ENCODE measurements at places on chromosomes 5 and 9.

GRCh38 chr5:117769877-117770276, 1195.3 kb upstream of the SEMA6A start:
- no peak for DNase-seq

- DNase-seq: no peak
These were observed 91.8 kb upstream of the IFNK start for GRCh38 chr9:27432308-27432707.

- DNase-seq: no peak
These were observed 486.2 kb upstream of the DAP start for GRCh38 chr5:11247224-11247623.

DNA sequence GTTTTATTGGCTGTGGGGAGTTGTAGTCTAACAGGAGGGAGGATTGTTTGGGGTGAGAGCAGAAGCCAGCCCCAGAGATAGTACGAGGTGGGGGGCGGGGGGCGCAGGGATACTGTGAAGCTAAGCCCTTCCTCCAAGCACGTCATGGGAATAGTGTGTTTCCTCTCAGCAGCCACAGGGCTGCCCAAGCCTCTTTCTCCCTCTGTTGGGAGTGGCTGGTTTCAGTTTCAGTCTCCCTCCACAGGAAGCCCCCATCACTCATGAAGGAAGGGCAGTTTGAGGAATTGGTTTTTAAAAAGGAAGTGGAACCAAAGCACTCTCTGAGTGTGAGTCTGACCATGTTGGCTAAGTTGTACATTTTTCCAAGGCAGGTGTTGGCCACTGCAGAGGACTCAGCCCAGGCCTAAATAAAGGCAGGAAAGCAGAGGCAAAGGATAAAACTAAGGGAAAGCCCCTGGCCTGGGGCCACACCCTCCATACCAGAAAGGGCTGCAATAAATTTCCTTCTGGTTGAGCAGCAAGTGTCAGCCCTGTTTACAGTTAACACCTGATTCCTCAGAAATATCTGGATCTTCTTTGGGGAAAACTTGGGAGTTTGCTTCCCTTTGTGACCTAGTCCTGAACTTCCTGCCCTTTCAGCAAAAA, 3.2 kb downstream of the RAB24 start:
- DNase-seq: peak; percentile 43

GRCh38 chr9:131476777-131477345, 25.9 kb upstream of the POMT1 start:
- DNase-seq: no peak

- DNase-seq: no peak
These were observed 47.9 kb upstream of the NCS1 start for GRCh38 chr9:130124085-130124860.

DNA sequence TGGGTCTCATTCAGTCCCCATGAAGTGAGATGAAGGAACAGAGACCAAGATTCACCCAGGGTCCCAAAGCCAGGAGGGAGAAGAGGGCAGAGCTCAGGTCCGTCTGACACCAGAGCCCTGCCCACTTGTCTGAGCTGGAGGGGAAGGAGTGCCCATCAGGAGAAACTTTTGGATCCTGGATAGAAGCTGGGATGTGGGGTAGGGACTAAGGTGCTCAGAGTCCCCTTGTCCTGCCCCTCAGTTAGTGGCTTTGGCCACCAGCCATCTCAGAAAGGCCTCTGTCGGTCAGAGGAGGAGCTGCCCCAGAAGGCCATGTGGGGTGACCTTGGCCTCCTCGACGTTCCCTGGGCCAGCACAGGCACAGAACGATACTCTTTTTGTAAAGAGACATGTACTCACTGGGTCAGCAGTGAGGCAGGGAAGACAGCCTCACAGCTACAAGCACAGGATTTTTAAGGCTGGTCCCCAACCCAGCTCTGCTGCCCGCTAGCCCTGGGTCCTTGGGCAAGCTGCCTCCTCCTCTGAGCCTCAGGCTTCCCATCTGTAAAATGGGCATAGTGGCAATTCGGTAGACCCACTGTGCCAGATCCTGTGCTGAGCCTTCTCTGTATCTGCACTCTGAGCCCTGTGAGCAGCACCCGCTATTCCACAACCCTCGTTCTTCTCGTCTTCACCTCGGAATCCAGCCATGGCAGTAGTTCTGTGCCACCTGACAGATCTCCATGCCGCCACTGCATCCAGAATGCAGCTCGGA, 49.4 kb downstream of the C9orf50 start:
- DNase-seq: no peak

- no peak for DNase-seq
These were observed 81.4 kb downstream of the PDE6A start for GRCh38 chr5:149863176-149863575.

DNA sequence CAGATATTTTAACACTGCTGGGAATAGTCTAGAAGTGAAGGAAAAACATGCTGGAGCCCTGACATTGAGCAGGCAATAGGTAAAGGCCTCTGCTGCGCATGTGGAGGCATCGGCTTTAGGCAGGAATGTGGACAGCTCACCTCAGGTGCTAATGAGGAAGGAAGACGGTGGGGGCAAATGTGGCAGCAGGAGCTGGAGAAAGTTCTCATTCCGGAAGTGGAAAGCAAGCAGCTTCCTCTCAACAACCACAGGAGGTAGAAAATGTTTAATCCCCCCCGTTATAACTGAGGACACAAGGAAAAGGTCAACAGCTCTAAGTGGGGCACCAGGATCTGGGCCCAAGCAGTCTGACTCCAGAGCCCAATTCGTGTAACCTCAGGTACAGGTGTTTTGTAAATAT, 7.6 kb upstream of the RPS14 start:
- no peak for DNase-seq

DNA sequence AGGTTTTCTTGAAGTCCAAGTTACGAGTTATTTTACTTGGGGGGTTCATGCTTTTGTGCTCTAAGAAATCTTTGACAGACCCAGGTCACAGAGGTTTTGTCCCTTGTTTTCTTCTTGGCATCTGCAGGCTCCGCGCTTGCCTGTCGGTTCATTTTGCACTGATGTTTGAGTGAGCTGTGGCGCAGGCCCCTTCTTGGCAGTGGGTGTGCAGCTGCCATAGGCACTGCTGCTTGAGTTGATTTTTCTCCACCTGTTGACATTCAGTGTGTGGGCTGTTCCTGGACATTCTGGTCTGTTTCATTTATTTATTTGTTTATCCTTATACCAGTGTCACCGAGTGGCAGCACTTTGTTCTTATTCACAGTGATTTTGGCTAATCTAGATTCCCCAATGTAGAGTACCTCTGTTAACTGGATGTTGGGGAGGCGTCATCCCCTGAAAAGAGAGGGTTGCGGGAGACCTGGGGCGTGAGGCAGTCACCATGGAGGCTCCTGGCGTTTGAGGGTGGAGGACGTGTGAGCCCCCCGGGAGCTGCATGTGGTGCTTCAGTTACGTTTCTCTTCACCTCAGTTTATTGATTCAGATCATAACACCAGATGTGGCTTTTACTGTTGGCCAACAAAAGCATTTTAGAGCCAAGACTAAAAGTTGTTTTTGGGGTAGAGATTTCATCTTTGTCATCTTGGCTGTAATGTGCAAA, 121.4 kb upstream of the CACNA1B start:
- no peak for DNase-seq

GRCh38 chr5:134610725-134611124, 21.9 kb downstream of the SAR1B start:
- no peak for DNase-seq

DNA sequence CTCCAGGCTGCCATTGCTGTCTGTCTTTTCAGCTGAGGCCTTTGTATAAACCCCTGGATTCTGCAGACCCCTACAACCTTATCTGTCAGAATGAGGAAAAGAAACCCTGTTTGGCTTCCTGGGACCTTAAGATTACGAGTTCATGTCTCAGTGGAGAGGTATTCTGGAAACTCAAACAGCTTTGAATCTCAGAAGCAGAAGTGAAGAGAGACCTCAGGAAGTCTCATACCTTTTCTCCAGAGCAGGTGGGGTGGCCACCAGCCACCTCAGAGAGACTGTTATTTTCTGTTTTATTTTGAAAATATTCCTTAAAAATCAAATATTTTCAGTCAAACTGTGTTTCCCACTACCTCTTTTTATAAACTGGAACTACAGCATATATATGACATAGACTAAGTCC, 457.5 kb downstream of the TMEM232 start:
- DNase-seq: no peak

DNA sequence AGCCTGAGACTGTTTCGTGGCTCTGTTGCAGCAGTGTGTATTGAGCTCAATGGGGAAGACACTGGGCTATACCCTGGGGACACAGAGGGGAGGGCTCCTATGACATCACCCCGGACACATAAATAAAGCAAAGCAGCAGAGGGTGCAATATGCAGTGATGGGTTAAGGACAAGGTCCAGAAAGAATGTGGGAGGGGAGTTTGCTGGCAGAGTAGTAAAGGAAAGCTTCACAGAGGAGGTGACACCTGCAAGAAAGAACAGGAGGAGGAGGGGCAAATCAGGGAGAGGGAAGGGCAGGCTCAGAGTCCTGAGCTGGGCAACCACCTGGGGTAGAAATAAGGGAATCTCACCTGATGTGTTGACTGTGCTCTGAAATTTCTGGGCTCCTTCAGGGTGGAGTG, 35.3 kb upstream of the CDKN2AIPNL start:
- DNase-seq: no peak

GRCh38 chr5:65252977-65253376, 228.7 kb downstream of the ADAMTS6 start:
- no peak for DNase-seq

- DNase-seq: no peak
These were observed 249.2 kb upstream of the POU5F2 start for GRCh38 chr5:93990504-93991070.

GRCh38 chr5:8033261-8033660, 164.3 kb downstream of the MTRR start:
- no peak for DNase-seq

- DNase-seq: no peak
These were observed 155.6 kb downstream of the TRIM32 start for GRCh38 chr9:116842658-116843057.

DNA sequence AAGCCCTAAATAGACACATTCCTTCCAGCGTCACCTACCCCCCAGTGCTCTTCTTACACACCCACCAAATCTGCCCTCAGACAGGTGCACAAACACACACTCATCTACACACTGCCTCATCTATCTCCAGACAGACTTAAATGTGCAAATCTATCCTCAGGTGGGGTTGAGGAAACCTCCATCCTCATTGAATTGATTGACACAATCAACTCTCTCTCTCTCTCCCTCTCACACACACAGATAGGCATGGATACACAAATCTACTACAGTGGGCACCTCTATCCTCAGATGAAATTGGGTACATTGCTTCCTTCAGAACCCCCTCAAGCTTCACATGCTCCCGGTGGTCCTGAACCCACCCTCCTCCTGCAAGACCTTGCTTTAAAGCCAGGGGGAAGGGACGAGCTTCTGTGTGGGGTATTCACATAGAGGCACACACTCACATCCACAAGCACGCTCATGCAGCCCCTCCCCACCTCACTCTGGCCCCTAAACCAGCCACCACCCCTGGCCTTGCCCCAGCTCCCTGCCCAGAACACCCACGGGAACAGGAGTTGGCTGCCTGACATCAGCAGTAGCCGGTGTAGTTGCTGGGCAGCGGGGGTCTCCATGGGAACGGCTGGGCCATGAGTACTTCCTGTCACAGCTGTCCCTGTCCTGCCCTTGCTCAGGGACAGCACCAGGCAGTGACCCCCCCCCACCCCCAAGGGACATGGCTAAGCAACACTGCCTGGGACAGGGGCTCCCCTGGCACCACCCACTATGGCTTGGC, 22.8 kb downstream of the PCDH1 start:
- no peak for DNase-seq

- no peak for DNase-seq
These were observed 174.6 kb upstream of the ZNF608 start for GRCh38 chr5:124920909-124921666.

GRCh38 chr9:105121861-105122430, 122.5 kb upstream of the SLC44A1 start:
- DNase-seq: no peak

DNA sequence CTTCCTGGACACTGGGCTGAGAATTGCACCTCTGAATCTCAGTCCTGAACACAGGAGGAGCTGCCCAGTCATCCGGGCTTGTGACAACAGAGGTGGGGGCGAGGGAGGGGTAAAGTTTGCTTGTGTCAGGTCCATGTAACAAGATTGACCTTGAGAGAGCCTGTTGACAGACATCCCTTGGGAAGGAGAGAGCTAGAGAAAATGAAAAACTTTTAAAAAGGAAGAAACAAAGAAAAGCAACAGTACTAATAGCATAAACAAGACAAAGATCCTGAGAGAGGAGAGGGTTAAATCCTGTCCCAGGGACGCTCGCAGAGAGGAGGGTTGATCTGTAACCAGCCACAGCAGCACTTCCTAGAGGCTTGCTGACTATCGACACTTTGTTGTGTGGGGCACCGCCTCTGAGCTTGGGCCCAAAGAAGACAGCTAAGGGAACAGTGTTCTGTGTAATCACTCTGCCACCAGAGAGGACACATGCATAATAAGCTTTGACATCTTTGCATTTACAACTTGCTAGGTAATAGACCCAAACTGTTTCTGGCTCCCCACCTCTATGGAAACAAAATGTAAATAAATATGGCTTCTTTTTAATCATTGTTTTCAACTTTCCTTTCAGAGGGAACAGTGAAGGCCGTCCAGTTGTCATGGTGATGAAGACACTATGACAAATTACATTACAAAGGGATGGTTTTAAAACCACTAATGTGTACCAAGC, 363.7 kb downstream of the CSNK1G3 start:
- no peak for DNase-seq

GRCh38 chr5:80125022-80125961, 90.1 kb downstream of the THBS4 start:
- DNase-seq: no peak

DNA sequence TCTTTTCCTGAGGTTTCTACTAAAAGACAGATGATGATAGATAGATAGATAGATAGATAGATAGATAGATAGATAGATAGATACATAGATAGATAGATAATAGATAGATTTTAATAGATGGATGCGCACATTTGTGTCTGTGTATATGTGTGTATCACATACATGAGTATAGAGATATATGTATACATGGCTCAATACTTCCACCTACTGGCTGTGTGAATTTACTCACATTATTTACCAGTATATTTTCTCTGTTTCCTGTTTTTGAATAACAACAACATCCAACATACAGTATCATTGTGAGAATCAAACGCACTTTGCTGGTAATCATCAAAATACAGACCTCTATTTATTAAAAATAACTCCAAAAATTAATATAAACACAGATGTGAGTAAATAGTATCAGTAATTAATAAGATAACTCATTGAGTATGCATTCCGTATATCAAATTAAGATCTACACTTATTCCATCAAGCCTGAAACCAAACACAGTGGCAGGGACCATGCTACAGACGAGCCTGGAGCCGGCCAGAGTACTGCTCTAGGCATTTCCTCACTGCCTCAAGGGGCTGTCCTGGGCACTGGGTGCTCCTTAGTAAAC, 338.0 kb downstream of the SEMA5A start:
- no peak for DNase-seq

DNA sequence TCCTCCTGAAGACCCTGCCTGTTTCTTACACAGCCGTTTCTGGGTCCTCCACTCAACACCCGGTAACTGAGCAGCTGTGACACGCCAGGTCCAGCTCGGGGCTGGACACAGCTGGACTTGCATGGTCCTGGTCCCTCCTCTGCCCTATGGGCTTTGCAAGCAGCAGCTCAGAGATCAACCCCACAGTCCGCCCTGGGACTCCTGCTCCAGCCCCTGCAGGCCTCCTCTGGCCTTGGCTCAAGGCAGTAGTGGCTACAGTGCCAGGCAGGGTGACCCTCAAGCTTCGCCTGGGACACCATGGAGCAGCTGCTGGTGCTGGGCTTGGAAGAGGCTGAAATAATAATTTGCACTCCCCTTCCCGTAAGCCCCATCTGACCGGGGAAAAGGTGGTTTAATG, 66.1 kb upstream of the OLFM1 start:
- no peak for DNase-seq

All from T-helper 1 cell (primary cell).